ENCODE measurements at places on chromosomes 1 and 21.

- DNase-seq, result no peak
These were observed 3.8 kb downstream of the GFI1 start for GRCh38 chr1:92482665-92483609.

DNA sequence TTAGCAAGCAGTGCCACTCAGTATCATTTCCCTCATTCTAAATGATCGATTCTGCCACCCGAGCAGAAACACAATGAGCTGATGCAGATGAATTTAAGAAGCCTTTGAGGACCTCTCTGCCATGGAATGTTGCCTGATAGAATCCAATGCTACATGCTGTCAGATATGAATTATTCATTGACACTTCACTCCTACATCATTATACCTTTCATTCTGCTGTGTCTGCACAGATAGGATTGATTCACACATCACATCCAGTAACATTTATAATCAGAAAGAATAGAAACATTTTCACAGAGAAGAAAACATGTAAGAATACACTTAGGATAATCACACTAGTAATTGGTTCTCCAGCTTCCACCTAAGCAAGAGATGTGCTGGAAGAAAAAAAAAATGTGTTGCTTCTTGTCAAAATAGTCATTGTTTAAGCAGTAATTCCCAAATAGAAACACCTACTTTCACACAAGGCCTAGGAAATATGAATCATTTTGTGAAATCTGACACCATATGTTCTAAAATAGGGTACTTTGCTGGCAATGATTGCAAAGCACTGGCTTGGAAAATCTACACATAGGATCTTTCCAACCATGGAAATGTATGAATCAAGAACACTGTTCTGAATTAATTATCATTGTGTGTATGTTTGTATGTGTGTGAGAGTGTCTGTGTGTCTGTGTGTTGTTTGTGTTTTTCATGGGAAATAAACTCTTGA is 110.1 kb downstream of the GRIK1 start:
- no peak for DNase-seq

DNA sequence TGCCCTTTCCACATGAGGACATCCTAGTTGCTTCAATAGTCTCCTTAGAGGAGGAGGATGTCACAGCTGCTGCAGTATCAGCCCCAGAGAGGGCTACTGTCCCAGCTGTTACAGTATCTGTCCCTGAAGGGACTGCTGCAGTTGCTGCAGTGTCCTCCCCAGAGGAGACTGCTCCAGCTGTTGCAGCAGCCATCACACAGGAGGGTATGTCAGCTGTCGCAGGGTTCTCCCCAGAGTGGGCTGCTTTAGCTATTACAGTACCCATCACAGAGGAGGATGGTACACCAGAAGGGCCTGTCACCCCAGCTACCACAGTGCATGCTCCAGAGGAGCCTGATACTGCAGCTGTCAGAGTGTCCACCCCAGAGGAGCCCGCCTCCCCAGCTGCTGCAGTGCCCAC is 78.5 kb upstream of the BMP8A start:
- no peak for DNase-seq

GRCh38 chr1:13543451-13544220 is 29.8 kb upstream of the LRRC38 start:
- no peak for DNase-seq

GRCh38 chr1:7783178-7783711 is 846 bp upstream of the PER3 start:
- DNase-seq, result no peak

Data from stimulated activated CD4-positive, alpha-beta T cell treated with anti-CD3 and anti-CD28 coated beads, Interleukin-1b, Interleukin-23, amount 100 ng/mL, for 24 hours (primary cell).